GM12864 (cell line): ENCODE measurements at places on chromosomes 5 and 9.

- DNase-seq, result no peak
Observed at GRCh38 chr5:135446615-135447014, 533 bp downstream of the DCANP1 start.

- no peak for DNase-seq
Observed at GRCh38 chr9:18720691-18721090, 246.7 kb downstream of the ADAMTSL1 start.

- DNase-seq, result peak; percentile 3
Observed at GRCh38 chr5:65790371-65791163, 68.6 kb downstream of the NLN start.

GRCh38 chr5:42426016-42426415 is 2.8 kb downstream of the GHR start:
- DNase-seq, result no peak

- DNase-seq, result no peak
Observed at GRCh38 chr9:27059907-27060306, 49.1 kb upstream of the TEK start.

- no peak for DNase-seq
Observed at GRCh38 chr5:36161361-36161760, 9.4 kb downstream of the SKP2 start.

DNA sequence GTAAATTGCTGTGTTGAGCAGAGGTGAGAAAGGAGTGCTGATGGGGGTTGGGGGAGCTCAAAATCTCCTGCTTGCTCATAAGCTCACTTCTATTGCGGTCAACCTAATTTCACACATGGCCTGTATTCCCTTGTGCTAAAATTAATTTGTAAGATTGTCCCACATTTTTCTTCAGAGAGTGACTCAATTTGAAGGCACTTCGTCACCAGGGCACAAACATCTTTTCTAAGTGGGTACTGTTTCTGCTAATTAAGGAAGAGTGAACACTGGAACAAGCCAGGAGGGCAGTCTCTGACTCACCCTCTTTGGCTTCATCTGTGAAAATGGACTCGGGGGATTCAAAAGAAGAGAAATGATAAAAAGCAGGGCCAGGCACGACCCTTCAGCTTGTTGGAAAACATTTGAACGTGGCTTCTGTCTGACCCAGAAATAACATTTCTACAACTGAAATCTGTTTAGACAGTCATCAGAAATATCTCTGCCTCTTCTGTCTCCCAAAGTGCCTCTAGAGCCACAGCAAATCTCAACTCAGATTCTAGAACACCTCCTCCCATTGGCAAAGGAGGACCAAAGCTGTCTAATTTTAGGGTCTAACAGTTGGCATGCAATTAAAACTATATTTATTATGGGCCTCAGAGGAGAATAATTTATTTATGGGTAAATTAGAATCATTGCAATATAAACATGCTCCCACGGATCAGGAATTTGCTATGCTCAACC is 49.8 kb downstream of the FEM1C start:
- DNase-seq, result no peak

DNA sequence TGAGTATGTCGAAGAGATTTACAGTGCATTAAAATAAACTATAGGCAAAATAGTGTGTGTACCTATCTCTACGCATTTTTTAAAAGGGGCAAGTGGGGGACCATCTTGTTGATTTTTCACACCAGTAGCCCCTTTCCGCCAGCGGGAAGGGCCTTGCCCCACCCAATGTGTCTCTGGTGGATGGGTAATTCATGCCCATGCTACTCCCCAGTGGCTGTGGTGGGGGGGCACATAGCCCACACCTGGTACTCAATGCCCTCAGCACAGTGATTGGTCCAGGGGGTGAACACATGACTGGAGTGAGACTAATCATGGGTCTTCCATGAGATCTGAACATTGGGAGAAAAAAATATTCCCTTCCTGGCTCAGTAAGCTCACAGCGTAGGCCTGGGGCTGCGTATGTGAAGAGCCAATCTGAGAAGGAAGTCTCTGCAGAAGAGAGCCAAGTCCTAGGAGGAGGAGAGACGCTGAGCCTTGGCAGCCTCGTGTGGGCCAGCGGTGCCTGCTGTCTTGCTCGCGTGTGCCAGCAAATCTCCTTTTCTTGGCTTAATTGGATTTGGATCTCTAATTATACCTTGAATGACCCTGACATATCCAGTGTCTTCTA is 103.4 kb downstream of the ADAMTS2 start:
- DNase-seq, result no peak

DNA sequence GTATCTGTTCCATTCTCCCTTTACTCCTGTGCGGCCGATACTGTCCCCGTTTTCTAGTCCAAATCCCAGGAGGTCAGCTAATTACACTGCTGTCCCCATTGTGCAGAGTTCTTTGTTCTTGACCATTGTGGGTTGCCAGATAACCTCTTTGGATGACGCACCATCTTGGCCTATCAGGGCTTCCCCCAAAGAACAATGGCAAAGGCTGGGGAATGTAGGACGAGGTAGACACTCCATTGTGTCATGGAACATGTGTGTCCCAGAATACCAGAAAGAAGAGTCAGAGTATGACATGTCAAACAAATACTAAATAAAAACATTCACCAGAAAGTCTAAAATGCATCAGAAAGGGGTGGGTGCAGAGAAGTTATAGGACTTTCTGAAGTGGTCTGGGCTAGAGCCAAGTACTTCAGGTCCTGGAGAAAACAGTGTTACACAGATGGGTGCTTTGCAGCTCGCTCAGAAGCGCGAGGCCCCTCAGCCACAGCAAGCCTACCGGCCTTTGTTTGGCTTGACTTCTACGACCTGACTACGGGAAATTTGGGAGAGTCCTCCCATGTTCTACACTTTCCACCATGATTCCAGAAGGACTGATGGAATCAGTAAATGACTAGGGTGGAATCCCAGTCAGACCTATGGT is 83.2 kb upstream of the SSBP2 start:
- DNase-seq, result no peak

DNA sequence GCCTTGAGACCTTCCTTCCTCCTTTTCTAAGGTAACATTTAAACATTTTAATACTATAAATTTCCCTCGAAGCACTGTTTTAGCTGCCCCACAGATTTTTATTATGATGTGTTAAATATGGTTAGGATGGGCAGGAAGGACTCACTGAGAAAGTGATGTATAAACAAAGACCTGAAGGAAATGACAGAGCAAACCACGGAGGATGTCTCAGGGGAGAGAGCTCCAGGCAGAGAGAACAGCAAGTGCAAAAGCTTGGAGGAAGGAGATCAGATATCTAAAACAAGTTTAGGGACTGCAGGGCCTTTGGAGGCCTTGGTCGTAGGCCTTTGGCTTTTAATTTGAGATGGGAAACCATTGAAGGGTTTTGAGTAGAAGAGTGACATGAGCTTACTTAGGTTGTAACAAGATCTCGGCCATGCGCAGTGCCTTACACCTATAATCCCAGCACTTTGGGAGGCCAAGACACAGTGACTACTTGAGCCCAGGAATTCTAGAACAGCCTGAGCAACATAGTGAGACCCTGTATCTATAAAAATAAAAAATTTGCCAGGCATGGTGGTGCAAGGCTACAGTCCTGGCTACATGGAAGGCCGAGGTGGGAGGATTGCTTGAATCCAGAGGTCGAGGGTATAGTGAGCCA is 35.5 kb upstream of the LRRTM2 start:
- DNase-seq, result no peak

DNA sequence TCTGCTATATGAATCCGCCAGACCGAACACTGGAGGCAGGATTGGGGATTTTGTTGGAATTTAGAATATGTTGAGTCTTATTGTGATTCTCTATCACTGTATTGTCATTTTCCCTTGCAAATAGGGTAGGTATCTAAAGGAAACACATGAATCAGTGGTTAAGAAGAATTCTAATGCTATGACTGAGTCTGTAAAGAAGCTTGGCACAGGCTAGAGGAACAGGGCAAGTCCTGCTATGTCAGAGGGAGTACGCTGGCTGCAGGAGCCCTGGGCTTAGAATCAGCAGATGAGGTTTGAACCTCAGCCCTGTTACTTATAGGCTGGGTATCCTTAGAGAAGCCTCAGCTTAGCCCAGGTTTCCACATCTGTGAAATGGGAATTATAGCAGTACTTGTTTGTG is 198.1 kb downstream of the NR3C1 start:
- no peak for DNase-seq

GRCh38 chr9:1528456-1528855 is 478.3 kb downstream of the DMRT2 start:
- DNase-seq, result no peak

DNA sequence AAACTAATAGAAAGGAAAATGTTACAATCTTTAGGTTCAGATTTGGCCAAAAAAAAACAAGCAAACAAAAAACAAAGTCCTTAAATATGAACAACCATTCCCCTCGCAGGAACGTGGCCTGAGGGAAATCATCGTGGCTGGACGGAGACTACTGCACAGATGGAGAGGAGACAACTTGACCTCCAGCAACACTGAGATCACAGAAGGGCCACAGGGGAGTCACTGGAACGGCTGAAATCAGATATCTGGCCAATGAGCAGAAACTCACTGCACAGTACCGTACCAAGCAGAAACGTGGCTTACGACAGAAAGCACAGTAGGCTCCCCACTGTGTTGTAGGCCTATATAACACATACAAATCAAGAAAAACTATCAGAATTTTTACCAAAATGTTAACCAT is 27.7 kb downstream of the CAMSAP1 start:
- DNase-seq, result no peak

GRCh38 chr5:95191330-95191729 is 93.6 kb downstream of the MCTP1 start:
- no peak for DNase-seq

GRCh38 chr9:116420993-116421538 is 266.0 kb upstream of the TRIM32 start:
- no peak for DNase-seq

GRCh38 chr5:96478983-96479382 is 45.9 kb upstream of the PCSK1 start:
- DNase-seq, result no peak

DNA sequence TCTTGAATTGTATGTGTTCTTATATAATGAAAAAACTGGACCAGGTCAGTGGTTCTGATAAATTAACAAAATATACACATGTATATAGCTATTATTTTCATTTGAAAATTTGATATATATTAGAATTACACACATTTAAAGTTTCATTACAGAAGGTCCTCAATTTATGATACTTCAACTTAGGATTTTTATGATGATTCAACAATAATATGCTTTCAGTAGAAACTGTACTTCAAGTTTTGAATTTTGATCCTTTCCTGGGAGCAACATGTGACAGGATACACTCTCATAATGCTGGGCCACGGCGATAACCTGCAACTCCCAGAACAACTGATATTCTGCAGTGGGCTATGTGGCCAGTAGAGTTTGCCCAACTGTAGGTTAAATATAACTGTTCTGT is 344.7 kb downstream of the TAF11L14 start:
- DNase-seq, result no peak
